ENCODE measurements at places on chromosomes 3 and 15.

GRCh38 chr3:169528289-169528688 is 135.2 kb downstream of the MECOM start:
- DNase-seq: no peak

DNA sequence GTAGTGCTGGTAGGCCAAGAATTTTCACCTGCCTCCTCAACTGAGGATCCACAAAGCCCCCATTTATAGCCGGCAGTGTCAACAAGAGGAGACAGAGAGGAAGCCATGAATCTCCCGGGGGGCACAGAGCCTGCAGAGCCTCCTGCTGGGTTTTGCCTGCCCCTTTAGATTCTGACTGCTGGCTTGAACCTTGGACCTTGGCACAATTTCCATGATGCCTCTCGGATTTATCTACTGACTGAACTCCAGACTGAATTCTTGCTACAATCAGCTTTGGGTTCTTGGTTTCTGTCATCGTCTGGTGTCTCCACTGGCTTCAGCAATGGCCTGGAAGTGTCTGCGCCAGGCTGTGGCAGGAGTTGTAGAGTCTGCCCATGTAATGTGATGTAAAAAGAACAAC is 80.7 kb downstream of the GPR156 start:
- DNase-seq: no peak

- no peak for DNase-seq
These were observed 624.6 kb downstream of the ZPLD1 start for GRCh38 chr3:103059432-103059831.

GRCh38 chr3:126538316-126538715 is 14.4 kb downstream of the CHST13 start:
- no peak for DNase-seq

GRCh38 chr3:125151442-125151817 is 61.1 kb downstream of the SLC12A8 start:
- no peak for DNase-seq

DNA sequence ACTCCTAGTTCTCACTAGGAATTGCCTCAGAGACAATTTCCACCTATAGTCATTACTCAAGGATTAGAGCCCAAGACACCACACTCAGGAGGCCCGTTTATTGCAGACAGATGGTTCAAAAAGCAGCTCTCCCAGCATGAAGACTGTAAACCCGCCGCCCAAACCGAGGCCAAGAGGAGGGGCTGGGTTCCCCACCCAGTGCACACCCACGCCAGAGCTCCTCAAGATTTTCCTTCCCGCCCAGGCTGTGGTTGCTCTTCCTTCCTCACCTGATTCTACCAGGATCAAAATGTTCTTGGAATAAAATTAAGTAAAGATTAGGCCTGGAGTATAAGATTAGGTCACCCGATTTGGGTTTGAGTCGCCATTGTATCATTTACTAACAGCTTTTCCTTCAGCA is 364.4 kb downstream of the MECOM start:
- no peak for DNase-seq

DNA sequence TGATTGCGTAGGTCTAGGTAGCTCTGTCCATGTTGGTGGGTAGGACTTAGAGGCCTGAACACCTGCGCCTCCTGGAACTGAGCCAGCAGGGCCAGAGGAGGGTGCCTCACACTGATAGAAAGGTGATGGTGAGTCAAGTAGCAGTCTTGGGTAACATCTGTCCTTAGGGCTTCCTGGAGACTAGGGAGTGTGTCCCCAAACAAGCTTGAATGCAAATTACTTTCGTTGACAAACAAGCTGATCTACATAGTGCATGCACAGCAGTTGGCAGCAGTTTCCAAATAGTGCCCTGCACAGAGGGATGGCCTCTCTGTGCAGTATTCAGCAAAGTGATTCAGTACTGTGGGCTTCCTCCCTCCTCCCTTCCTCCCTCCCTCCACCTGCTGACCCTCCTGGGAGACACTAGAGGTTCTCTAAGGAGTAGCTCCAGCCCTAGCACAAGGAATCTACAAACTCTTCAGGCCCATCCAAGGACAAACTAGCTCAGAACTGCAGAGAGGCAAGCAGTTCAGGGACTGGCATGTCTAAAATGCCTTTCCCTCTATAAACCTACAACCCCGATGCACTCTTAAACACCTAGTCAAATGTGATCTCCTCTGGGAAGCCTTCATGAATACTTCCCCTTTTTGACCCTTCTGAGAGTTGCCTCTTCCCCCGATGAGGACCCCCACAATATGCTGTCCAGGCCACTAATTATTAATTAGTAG is 61.0 kb downstream of the TLE3 start:
- DNase-seq: no peak

GRCh38 chr3:123071146-123071545 is 4.3 kb downstream of the PDIA5 start:
- no peak for DNase-seq

- no peak for DNase-seq
These were observed 4.1 kb upstream of the GCSAM start for GRCh38 chr3:112136959-112137693.

DNA sequence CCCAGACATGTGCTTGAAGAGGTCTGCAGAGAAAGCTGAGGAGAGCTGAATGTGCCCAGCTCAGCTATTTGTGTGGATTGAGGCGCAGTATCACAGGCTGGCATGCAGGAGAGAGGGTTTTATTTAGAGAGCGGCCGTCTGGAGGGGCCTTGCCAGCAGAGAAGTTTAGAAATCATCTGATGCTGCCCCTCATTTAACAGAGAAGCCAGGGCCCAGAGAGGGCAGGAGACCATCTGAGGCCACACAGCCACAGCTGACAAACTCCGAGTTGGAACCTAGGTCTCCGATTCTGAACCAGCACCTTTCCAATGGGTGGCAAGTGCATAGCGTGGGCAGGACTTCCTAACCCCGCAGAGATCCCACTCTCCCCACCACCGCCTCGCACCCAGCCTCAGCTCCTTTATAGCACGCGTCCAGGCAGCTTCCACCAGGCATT is 101.0 kb downstream of the LSM3 start:
- DNase-seq: no peak

DNA sequence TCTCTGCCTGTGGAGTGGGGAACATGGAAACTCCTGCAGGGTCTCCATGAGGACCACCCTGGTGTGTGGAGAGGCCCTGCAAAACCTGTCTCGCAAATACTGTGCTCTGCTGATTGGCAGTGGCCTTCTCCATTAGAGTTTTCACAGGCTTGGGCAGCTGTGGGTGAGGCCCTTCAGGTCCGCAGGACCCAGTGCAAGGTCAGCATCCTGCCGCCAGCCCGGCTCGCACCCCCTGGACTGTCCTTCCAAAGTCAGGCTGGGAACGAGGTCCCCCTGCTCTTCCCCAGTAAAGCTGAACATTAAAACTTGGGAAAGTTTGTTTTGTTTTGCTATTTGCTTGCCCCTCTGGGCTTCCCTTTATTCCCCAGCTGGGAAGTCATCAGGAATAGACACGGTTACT is 85.0 kb upstream of the PLXNA1 start:
- no peak for DNase-seq

DNA sequence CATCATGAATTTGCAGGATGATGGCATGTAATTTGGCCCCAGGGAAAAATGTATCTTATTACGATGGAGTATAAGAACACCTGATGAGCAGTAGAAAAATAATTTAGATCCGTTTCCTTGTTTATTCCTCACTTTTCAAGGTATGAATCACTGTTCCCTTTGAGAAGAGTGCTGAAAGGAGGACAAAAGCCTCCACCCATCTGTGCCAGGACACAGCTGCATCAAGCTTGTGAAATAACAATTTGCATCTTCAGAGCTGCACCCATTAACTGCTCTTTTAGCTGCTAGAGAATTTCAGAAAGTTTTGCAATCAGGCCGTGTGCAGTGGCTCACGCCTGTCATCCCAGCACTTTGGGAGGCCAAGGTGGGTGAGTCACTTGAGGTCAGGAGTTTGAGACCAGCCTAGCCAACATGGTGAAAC is 9.6 kb downstream of the CLDND1 start:
- DNase-seq: no peak

DNA sequence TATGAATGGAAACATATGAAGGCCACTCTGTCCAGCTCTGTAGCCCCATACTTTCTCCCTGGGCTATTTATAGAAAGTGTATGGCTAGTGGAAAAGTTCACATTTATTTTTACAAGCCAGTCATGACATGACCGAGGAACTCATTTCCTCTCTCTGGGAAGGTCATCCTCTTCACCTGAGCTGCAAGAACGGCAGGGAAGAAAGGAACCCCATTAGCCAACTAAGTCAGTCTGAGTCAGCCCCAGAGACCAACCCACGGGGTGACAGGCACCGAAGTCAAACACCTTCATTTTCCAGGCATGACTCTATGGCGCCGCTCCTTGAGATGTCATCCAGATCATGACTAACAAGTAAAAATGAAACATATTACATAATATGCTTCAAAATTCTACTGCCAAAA is 4.8 kb downstream of the PAQR9 start:
- DNase-seq: no peak

GRCh38 chr3:62884096-62884870 is 9.1 kb upstream of the CADPS start:
- no peak for DNase-seq
